ENCODE measurements at places on chromosomes 7 and 10.
A peak's percentile ranks its signal among the peaks of the same experiment; 100 is the strongest.

- DNase-seq: no peak
Measured at GRCh38 chr7:29432721-29433120, 130.9 kb upstream of the PRR15 start.

GRCh38 chr7:84813376-84813775 is 373.5 kb downstream of the SEMA3D start:
- DNase-seq: no peak

DNA sequence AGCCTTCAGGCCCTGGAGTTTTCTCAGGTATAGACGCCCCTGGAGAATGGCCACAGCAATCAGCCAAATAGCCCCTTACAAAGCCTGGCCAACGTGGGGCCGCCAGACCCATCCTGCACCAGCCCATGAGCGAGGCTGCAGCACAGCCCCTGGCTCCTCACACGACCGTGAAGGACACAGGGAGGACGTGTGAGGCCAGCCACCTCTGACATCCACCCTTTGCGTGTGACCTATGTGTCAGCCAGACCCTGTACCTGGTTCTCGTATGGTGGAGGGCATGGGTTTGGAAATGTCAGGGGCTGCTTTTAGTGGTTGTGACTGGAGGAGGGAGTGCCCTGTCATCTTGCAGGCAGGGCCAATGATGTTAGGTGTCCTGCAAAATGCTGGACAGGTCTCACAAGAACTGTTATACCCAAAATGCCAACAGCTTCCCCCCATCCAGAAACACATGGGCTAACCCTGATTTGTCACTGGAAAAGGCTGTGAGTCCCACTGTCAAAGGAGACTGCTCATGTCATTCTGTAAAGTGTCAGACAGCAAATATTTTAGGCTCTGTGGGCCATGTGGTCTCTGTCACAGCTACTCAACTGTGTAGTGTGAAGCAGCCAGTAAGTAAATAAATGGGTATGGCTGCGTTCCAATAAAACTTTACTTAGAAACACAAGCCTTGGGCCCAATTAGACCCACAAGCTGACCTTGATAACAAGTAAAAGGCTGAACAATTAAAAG is 30.0 kb downstream of the NOD1 start:
- DNase-seq: peak; percentile 12

- DNase-seq: no peak
Measured at GRCh38 chr7:11787534-11787933, 44.5 kb downstream of the THSD7A start.

- no peak for DNase-seq
Measured at GRCh38 chr10:12081879-12082557, 13.3 kb downstream of the DHTKD1 start.

GRCh38 chr10:26714415-26715136 is 17.1 kb downstream of the PDSS1 start:
- DNase-seq: no peak

- no peak for DNase-seq
Measured at GRCh38 chr7:2213551-2214215, 19.1 kb downstream of the MAD1L1 start.

GRCh38 chr10:16941870-16942269 is 124.6 kb upstream of the RSU1 start:
- no peak for DNase-seq

- DNase-seq: no peak
Measured at GRCh38 chr10:21746118-21746517, 212.1 kb downstream of the MLLT10 start.
